NCI-H1930 (cell line): ENCODE measurements at places on chromosomes 5 and 9.

DNA sequence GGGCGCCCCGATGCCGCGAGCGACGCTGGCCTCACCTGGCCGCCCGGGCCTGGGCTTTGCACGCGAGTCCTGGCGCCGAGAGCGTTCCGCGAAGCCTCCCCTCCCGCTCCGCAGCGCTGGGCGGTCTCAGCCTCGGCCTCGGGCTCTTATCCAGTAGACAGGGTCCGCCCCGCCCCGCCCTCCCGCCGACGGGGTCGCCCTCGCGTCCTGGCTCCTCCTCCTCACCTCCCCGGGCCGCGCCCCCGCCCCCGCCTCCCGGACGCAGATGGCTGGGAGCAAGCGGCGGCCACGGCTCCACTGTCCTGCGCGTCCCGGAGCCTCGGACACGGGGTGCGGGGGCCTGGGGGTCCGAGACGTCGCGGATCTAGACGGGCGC lies at the start of gene SLC6A3:
TSS of gene SLC6A3 (minus strand) at position 128 of the 376 bp plus-strand sequence. CDS start 2,243 bp downstream, outside the sequence.
- DNase-seq: peak; percentile 57

- no peak for DNase-seq
Measured at GRCh38 chr5:155982354-155982753, 344.6 kb upstream of the SGCD start.

DNA sequence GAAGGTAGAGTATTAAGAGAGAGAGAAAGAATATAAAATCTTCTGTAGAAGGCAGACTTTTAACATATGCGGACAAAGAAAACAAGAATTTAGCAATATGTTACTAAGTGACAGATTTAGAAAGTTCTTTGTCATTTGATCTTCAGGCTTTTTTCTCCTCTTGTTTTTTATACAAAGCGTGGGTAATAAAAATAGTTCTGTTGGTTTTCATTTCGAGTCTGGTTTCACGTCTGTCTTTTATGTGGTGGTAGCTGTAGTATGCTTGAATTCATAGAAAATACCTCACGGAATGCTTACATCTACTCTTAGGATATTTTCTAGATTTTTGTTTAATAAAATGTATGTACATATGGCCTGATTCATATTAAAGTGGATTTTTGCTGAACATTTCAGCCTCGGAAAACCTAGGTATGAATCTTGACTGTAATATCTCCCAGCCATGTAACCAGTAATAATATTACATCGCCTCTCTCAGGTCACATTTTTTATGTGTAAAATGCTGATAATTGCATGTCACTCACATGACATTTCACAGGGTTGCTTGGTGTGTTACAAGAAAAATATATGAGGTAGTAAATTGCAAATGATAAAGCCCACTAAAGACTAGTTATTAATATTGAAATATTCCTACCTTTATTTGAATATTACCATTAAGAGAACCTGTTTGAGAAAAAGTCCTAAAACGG lies 72.5 kb upstream of the TAF11L2 start:
- DNase-seq: no peak

DNA sequence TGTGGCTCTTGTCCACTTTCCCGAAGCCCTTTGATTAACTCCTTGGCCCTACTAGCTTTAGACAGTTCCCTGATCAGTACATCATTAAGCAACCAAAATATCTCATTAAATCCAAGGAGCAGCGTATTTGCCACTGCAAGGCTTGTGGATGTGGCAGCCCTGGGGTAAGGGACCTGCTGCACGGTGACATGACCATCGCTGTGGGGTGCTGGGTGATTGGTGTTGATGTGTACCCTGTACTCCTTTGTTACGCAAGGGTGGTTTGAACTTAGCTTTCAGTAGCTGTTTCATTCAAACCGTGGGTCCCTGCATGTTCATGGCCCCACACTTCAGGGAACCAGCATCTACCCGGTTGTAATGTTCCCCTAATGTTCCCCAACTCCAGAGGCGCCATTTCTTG lies 41.0 kb downstream of the OTULIN start:
- DNase-seq: no peak

- no peak for DNase-seq
Measured at GRCh38 chr5:141716009-141716408, 34.0 kb upstream of the ARAP3 start.

- DNase-seq: no peak
Measured at GRCh38 chr5:72380492-72381274, 60.5 kb downstream of the PTCD2 start.

DNA sequence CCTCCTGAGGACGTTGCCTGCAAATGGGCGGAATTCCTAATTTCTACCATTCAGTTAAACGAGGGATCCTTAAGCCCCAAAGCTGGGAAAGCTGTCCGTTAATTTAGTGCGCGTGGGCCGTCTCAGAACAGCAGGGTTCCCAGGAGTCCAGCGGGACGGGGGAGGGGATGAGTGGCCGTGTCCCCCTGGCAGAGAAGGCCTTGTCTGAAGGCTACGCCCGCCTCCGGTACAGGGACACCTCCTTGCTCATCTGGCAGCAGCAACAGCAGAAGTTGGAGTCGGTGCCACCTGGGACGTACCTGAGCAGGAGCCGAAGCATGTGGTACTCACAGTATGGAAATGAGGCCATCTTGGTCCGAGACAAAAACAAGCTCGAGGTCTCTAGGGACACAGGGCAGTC lies 1.3 kb downstream of the BRD3OS start:
- no peak for DNase-seq

- DNase-seq: no peak
Measured at GRCh38 chr5:114430532-114430931, 68.7 kb downstream of the KCNN2 start.

- DNase-seq: no peak
Measured at GRCh38 chr5:59919484-59919883, 26.0 kb upstream of the PDE4D start.

GRCh38 chr9:113461943-113462342 lies 1.6 kb upstream of the RGS3 start:
- DNase-seq: no peak

DNA sequence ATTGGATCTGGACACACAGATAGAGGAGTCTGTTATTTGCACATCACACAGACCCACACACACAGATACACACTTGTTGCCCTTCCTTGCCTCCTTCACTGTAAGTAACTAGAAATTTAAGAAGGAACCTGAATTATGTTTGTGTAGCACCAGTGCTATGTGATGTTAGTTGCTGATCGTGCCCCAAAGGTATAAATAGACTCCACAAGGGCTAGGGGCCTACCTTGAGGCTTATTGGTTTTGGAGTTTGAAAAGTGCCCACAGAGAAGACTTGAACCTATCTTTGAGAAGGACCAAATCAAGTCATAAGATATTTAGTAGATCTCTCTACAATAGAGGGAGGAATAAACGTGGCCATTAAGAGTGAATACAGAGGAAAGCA lies 8.8 kb upstream of the TGFBI start:
- DNase-seq: no peak

- no peak for DNase-seq
Measured at GRCh38 chr9:11233696-11234095, 620.9 kb upstream of the PTPRD start.

DNA sequence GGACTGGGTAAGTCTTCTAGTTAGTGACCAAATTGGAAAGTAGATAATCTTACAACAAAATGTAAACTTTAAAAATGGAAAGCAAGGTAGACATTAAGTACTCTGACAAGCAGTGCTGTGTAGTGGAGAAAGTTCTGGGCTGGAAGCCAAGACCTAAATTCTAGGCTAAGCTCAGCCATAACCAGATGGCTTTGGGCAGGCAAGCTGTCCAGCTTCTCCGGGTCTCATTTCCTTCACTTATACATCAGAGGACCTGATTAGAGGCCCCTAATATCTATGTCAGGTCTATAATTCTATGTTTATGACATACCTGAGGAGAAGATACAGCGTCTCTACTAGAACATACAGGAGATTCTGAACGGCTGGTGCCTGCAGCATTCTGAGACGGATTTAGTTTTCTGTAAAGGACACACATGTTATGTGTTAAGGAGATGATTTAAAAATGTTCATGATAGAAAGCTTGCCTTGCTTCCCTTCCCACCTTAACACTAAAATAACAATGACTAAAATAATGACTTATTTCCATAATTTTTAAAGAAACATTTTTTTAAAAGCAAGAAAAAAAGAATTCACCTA lies 61.2 kb downstream of the ELL2 start:
- DNase-seq: no peak

DNA sequence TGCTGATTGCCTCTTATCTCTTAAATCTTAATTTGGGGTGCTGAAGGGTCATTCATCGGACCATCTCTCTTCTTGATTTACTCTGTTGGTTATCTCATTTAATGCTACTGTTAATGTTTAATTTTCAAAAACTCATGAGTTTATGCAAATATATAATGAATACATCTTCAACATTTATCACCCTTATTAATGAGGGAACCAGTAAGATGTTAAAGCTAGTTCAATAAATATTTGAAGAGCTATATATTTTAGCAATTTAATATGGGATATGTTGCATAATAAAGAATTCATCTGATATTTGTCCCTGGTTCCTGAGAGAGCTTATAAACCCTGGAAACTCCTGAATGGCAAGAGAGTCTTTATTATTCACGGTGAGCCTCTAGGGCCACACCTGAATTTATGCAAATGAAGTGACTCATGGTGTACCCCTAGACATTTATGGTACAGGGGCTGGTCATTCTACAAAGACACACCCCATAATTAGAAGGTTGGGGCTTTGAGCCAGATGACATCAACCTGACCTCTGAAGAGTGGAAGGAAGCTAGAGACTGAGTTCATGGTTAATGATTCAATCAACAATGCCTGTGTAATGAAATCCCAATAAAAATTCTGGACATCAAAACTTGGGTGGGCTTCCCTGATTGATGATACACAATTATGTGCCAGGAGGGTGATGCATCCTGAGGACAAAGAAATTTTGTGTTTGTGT lies 339.5 kb upstream of the ZNF608 start:
- no peak for DNase-seq

DNA sequence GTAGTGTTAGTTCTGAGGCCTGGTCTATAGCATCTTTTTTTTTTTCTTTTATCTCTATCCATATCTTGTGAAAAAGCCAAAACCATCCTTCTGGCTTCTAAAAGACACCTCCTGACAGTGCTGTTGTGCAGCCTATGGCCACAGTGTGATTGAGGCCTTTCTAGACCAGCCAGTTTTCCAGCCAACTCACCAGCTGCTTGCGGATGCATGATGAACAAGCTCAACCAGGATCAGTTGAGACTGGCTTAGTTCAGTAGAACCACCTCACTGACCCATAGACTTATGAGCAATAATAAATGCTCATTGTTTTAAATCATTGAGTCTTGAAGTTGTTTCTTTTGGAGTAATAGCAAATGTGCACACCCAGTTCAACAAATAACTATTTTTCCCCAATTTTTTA lies 296.9 kb downstream of the FAM170A start:
- DNase-seq: no peak

DNA sequence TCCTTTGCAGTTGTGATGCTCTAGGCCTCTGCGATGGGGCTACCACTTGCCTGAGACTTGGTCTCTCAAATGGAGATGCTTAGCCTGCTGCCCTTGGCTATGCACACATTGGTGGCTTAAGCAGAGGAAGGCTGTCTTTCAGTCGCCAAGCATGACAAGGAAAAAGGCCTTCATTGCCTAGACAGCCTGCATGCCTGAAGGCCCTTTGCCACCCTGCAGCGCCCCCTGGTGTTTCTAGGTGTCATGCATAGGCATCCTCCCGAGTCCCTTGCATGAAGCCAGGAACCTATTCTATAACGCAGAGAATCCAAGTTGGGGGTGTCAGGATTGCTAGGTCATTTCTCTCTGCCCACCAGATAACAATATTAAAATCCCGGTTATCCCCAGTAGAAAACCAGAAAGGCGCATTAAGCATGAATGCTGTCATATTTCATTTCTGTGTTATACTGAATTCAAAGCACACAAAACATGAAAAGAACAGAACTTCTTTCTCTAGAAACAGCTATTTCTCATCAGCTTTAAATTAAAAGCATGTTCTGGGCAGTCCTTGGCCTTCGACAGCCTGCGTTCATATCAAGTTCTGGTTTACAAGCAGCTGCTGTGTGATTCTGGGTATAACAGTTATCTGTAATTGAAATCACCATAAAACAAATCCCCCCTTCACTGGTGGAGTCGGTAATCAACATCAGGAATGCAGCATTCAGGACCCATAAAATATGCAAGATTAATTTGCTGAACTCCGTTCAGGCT lies 59.7 kb upstream of the TRPC7 start:
- DNase-seq: peak; percentile 49

GRCh38 chr9:126513159-126514036 lies 100.3 kb upstream of the LMX1B start:
- DNase-seq: no peak

DNA sequence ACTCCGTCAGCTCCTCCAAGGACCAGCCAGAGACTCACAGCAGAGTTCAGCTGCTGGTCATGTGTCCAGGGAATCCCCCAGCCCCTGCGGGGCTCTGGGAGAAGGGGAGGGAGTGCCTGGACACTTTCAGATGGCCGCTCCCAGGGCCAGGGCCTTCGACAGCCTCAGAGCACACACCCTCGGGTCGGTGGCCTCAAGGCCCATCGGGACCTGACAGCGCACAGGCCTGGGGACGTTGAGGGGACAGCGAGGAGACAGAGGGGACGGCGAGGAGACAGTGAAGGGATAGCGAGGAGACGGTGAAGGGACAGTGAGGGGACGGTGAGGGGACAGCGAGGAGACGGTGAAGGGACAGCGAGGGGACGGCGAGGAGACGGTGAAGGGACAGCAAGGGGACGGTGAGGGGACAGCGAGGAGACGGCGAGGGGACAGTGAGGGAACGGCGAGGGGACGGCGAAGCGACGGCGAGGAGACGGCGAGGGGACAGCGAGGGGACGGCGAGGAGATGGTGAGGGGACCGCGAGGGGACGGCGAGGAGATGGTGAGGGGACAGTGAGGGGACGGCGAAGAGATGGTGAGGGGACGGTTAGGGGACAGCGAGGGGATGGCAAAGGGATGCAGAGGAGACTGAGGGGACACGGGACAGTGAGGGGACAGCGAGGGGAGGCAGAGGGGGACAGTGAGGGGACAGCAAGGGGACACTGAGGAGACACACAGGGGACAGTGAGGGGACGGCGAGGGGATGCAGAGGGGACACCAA lies 47.3 kb downstream of the SLC12A7 start:
- DNase-seq: no peak

- DNase-seq: no peak
Measured at GRCh38 chr9:12916042-12916441, 141.2 kb downstream of the LURAP1L start.

DNA sequence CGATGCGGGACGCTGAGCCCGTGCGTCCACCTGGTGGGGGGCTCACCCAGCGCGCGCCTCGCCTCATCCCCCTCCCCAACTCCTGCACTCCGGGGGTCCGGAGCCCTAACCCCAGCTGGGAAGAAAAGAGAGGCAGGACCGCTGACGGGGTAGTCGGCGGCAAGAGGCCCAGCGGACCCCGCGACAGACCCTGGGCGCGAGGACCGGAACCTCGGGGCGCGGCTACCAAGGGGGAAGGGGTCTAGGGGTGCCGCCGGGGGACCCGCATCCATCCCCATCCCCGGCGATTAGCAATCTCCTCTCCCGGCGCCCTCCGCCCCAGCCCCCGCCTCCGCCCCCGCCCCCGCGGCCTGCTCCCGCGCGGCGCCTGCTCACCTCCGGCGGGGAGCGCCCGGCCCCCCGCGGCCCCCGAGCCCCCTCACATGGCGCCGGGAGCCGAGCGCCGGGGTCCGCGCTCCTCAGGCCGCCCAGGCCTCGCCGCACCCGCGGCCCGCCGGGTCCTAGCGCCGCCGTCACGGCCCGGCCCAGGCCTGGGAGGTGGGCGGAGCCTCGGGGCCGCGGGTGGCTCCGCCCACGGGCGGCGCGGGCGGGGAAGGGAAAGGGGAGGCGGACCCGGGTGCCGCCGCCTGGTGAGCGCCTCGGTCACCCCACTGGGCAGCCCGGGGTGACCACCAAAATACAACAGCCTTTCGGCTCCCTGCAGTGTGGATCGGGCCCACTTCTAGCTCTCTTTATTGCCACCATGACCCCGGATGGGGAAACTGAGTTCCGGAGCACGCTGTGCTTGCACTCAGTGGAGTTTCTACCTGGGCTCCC lies at the start of gene ST6GALNAC6:
TSS of gene ST6GALNAC6 (minus strand) at position 476 of the 816 bp plus-strand sequence. CDS start 1,622 bp downstream, outside the sequence.
- DNase-seq: peak; percentile 30
